ENCODE measurements at places on chromosomes 1 and 21.

- no peak for DNase-seq
Measured at GRCh38 chr1:157574836-157575235, 22.5 kb upstream of the FCRL5 start.

DNA sequence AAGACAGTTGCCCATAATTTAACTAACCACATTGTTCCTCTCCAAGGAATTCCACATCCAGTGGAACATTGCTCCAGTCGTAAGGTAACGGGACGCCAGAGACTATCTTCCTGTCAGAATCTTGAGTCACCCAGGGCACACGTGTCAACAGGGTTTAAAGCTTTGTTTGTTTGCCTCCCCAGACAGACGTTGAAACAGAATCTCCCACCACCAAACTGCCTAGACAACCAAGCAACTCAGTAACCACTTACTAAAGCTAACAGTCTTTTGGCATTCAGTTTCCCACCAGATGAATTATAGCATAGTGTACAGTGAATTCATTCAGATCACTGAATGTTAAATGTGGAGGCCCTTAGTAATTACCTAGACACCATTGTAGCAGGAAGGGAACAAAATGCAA is 439.5 kb downstream of the PLPP3 start:
- DNase-seq, result no peak

DNA sequence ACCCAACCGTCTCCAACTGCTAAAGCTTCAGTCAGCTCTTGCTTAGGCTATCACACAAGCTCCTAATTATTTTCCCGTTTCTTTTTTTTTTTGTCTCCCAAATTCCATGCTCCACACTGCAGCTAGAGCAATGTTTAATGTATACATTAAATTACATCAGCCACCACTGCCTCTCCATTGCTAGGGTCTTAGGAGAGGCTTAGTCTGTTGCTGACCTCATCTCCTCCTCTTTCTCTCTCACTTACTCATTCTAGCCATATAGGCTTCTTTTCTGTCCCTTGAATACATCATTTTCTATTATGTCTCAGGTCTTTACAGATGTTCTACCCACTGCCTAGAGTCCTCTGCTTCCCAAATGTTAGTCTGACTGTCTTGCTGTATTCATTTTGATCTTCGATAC is 138.1 kb upstream of the ST6GALNAC5 start:
- DNase-seq, result no peak

- DNase-seq, result no peak
Measured at GRCh38 chr1:78104322-78104721, 58.6 kb downstream of the GIPC2 start.

- no peak for DNase-seq
Measured at GRCh38 chr21:28086861-28087581, 905.7 kb downstream of the LTN1 start.

DNA sequence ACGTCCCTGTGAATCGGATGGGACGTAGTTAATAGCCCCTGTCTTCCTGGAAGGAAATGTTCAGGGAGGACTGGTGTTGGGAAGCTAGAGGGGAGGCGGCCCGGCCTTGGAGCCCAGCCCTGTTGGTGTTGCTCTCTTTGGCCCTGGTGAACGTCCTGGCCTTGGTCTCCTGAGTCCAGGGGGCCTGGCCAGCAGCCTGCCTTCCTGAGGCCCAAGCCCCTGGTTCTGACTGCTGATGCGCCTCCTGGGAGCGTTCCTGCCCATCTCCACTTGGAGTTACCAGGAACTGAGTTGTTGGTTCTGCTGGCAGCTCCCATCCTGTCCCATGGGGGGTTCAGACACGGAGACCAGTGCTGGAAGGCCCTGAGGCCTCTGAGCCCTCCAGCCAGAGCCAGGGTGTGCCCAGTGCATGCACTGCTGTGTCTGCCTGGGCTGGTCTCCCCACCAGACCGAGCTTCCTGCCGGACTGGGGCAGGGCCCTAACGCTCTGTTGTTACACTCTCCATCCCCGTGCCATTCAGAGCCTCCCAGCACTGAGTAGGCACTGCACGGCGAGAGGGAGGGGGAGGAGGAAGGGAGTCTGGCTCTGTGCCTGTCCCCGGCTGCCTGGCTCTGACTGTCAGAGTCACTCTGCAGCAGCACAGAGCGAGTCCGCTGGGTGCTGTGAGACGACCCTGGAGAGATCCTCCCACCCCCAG is 382.5 kb upstream of the VAMP3 start:
- DNase-seq, result no peak

- no peak for DNase-seq
Measured at GRCh38 chr1:51044199-51044598, 57.8 kb upstream of the C1orf185 start.

DNA sequence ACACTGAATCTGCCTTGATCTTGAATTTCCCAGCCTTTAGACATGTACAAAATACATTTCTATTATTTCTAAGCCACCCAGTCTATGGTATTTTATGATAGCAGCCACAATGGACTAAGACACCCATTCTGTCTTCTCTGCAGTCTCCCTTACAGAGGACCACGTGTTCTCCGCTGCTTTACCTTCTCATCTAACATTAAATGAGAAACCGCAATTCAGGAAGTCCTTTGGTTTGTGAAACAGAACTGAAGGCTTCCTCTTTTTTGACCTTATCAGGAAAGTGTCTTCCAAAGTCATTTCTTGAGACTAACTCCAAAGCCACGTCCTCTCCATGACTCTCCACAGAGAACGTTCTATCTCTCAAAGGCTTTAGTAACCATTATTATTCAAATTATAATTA is 560.1 kb downstream of the OMA1 start:
- DNase-seq, result no peak

- DNase-seq, result peak; percentile 24
Measured at GRCh38 chr21:42145569-42146272, 73.2 kb upstream of the ABCG1 start.

- no peak for DNase-seq
Measured at GRCh38 chr1:204888294-204888693, 17.6 kb downstream of the NFASC start.

DNA sequence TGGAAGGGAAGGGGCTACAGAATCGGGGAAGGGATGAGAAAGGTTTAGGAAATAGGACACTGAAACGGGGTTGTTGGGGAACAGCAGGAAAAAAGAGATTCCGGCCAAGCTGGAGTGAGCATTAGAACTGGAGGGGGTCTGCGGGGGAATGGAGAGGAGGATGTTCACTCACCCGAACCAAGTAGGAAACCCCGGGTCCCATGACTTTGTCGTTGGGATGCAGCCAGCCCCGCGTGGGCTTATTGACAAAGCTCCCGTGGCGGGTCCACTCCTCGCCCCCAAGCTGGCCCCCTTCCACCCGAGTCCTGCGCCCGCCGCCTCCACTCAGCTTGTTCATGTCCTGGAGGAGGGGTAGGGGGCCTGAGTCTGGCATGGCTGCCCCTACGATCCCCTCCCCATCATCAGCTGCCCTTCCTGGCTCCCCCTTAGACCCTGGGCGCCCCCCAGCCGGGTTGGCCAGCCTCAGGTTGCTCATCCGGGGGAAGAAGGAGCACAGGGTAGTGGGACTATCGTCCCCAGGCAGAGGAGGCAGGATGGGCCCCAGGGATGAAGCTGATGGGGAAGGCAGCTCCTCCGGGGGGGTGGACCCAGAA is 591 bp downstream of the SHC1 start:
- no peak for DNase-seq

GRCh38 chr1:17742583-17742982 is 12.6 kb upstream of the ACTL8 start:
- DNase-seq, result no peak

DNA sequence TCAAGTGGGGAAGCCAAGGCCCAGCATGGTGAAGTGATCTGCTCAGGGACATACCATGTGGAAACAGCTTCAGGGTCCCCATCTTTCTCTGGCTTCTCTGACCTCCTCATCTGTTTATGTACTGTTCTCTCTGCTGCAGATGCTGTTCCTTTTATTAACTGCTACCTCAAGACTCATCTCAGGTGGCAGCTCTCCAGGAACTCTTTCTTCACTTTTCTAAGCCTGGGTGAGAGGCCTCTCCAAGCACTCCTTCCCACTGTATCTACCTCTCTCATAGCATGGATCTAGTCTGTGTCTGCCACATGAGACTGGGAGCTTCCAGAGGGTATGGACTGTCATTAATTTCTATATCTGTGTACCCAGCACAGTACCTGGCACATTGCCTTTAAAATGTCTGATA is 73.4 kb upstream of the PPM1J start:
- no peak for DNase-seq

- no peak for DNase-seq
Measured at GRCh38 chr1:22078133-22078532, 25.6 kb downstream of the CDC42 start.

GRCh38 chr1:7610106-7610731 is 160.9 kb upstream of the VAMP3 start:
- DNase-seq, result no peak

DNA sequence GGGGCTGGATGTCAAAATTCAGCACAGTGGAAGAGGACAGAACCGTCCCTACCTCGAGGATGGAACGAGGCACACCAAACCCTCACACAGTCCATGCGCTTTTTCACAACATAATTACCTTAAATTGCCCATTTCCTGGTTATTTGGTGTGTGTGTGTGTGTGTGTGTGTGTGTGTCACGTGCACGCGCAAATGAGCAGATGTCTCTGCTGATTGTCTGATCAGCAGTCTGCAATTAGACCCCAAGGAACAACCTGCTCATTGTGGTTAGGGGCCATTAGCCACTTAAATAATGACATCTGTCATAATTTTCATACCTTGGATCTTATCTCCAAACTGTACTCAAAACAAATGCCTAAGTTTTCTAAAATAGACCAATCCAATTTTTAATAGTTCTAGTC is 23.2 kb downstream of the AVPR1B start:
- no peak for DNase-seq

GRCh38 chr1:222583079-222583478 is 6.7 kb downstream of the TAF1A start:
- DNase-seq, result no peak

GRCh38 chr1:170674239-170674638 is 10.3 kb downstream of the PRRX1 start:
- no peak for DNase-seq

DNA sequence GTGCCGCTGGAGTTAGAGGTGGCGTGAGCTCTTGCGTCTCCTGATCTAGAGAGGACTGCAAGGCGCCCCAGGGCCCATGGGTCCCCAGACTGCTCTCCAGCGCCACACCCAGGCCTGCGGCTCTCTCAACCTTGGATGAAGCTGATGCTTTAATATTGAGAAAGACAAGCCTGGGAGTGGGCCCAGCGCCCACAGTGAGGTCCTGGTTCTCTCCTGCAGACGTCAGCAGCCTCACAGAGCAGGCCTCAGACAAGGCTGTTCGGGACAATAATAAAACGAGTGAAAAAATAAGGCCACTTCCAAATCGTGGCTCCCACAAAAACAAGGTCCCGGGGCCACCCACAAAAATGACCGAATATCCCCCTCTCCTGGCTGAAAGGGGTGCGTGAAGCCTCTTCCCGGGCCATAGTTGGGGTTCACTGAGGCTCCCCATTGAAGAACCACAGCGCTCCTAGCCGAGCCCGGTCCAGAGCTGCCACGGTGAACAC is 6.0 kb upstream of the DNMT3L start:
- no peak for DNase-seq

DNA sequence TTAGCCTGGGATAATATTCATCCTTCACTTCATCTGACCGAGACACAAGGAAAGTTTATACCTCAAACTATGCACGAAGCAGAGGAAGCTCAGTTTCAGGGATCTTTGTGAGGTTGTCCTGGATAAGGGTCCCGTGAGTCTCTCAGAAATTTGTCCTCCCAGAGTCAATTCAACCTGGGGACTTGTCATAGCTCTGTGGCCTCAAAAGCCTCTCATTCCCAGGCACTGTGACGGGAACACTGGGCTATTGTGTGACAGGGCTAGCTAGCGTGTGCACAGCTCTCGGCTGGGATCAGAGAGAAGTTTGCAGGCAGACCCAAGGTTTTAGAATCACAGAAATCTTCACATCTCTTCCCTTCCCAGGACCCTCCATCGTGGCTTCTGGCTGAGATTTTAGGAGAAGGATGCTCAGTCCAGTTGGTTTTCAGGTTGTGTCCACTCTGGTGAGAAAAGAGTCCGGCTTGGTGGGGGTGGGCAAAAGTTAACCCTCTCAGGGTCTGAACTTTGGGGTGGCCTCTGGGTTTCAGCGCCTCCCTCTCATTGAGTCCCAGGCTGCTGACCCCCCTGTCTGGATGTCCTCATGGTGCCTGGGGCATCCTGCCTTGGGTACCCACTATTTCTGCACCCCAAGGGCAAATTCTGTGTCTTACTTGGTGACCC is 20.4 kb upstream of the LBR start:
- DNase-seq, result no peak

DNA sequence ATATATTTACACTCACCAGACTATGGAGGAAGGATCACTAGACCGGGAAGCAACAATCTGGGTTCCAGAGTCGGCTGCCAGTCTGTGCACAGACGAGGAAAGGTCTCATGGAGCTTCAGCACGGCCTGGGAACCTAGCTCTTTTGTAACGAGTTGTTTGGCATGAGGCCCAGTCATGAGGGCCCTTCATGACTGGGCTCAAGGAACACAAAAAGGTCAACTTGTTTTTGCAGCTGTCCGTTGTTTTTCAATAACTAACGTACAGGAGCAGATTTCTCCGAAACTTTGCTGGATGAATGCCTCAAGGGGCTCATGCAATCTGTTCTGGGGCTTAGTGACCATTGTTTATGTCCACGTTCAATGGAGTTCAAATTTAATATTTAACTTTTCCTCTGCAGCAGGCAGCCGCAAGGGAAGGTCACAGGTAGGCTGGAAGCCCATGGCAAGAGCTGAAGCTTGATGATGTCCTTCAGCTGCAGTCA is 5.9 kb upstream of the STUM start:
- DNase-seq, result no peak

- DNase-seq, result no peak
Measured at GRCh38 chr1:115826628-115827027, 14.3 kb downstream of the NHLH2 start.

DNA sequence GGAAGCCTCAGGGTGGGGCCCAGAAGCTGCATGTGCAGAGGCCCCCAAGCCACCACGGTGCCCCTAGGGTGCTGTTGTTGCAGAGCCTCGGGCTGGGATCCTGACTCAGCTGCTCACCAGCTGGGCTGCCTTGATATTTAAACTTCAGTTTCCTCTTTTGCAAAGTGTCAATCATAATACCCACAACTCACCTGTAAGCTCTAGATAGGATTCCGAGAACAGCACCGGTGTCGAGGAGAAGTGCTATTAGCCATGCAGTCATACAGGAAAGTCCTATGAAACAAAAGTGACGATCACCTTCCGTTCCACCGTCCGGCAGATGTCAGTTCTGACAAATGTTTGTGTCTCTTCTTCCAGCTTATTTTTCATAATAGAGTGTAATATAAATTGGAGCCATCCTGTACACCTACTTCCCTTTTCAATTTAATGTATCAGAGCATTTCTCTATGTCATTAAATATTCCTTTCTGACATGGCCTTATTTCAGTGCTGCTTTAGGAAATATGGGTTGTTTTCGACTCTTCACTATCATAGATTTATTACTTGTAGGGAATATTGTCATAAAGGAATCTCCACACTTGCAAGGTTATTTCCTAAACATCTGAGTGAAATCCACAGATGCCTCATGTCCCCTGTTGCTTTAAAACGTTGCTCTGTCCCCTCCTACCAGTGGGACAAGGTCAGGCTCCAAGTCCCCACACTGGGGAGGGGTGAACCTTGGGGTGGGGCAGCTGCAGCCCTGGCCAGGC is 100.8 kb downstream of the SIK1 start:
- no peak for DNase-seq

GRCh38 chr1:218850367-218850766 is 323.3 kb upstream of the LYPLAL1 start:
- DNase-seq, result no peak

- DNase-seq, result no peak
Measured at GRCh38 chr1:222522105-222522915, 25.6 kb downstream of the HHIPL2 start.

GRCh38 chr1:155977690-155978324 is 540 bp downstream of the ARHGEF2 start:
- DNase-seq, result no peak

- DNase-seq, result no peak
Measured at GRCh38 chr1:13737398-13737797, 37.4 kb downstream of the PRDM2 start.
